AG20443 (cell line): ENCODE measurements at places on chromosomes 7 and 10.

- DNase-seq = no peak
These were observed 164.2 kb upstream of the EEPD1 start for GRCh38 chr7:35988818-35989217.

DNA sequence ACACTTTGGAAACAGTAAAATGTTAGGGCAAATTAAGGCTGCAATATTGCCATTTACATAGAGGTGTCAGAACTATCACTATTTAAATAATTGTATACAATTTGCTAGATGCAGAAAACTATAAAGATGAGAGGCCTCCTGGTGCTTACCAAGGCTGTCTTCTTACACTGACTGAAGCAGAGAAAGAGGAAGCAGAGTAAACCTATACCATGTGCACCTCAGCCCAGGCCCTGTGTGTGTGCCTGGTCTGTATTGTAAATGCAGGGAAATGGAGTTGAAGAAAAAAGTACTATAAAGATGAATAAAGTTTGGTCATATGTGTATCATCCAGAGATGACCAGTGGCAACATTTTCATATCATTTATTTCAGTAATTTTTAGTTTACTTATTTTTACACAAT lies 29.2 kb downstream of the ELMO1 start:
- no peak for DNase-seq

DNA sequence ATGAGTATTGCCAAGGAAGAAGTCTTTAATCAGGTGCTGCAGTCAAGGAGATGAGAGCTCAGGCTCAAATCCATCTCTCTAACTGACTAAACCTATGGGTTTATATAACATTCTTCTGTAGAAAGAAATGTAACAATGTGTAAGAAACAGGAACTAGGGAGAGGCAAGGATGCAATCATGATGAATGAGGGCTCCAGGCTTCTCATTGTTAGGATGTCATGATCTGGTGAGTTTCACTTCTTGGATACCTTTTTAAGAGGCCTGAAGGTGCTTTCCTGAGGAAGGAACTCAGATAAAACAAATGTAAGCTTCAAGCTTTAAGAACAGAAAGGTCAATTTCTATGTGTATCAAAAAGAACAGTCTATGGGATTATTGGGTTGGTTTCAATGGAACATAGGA lies 30.8 kb upstream of the SCIN start:
- no peak for DNase-seq

DNA sequence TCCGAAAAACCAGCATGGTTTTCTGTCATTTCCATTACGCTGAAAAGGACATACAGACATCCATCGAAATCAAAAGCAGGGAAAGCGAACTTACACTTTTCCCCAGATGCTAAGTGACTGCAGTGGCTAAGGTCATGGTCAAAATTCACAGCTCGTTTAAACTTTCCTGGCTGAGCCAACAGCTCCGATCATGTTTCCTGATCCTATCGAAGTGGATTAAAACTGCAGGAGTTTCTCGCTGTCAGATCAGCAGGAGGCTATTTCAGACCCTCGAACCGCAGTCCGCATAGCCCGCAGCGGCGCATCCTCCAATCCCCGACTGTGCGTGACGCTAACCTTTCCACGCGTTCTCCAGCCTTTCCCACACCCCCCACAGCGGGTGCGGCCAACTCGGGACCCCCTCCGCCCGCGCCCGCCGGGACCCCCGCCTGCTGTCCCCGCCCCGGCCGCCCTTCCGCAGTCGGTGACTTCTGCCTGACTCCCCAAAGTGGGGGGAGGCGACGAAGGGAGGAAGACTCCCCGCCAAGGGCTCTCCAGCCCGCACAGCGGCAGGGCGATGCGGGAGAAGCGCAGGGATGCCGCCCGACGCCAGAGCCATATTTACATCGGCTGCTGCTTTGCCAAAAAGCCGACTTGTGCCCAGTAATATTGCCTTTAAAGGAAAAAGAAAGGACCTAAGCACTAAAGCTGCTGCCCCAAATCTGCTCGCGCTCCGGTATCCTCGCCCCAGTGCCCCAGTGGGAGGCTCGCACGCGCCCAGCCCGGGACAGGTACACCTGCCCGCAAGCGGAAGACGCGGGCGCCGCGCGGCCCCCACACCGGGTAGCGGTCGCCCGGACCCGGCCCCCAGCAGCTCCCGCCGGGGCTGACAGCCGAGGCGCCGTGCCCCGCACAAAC lies 1.2 kb downstream of the PIP4K2A start:
- peak; percentile 52 for DNase-seq

DNA sequence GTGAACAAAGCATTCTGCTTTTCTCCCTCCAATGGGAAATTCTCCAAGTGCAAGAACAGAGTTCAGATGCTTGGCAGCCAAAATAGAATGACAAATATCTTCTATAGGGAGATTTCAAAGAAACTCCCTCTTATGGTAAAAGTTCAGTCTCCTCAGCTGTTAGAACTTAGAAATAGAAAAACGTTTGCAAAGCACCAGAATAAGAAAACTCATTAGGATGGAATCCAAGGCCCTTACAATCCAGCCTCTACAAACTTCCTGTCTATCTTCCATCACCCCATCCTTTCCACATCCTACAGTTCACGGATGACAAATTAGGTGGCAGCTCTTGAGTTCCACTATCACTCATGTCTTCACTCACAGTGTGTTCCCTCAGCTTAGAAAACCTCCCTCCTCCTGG lies 25.7 kb downstream of the FAM13C start:
- peak; percentile 36 for DNase-seq

GRCh38 chr10:106515206-106515790 lies 649.2 kb downstream of the SORCS1 start:
- no peak for DNase-seq
